ENCODE measurements at places on chromosomes 16 and 17.

- DNase-seq = no peak
These were observed 9.0 kb upstream of the VASN start for GRCh38 chr16:4362476-4363135.

GRCh38 chr17:74949455-74950115 lies 13.9 kb downstream of the OTOP3 start:
- DNase-seq = no peak

GRCh38 chr16:8887952-8888560 lies 5.9 kb downstream of the LITAFD start:
- no peak for DNase-seq

GRCh38 chr17:978103-979093 lies 1.2 kb downstream of the NXN start:
- DNase-seq = no peak

DNA sequence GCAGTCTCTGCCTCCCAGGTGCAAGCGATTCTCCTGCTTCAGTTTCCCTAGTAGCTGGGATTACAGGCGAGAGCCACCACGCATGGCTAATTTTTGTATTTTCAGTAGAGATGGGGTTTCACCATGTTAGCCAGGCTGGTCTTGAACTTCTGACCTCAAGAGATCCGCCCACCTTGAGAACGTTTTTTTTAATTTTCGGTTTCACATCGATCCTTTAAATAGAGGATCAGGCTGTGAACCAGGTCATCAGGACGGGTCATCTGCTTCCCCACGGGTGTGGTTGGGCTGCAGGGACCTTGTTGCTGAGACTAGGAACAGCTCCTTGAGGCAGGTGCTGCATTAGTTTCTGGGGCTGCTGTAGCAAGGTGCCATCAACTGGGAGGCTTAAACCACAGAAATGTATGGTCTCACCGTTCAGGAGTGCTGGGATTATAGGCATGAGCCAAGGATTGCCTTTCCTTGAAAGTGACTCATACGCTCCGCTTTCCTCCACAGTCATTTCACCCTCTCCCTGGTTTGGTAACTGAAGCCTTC lies 7.9 kb upstream of the NAGPA start:
- DNase-seq = no peak

GRCh38 chr17:3167574-3167973 lies 29.7 kb upstream of the OR1A2 start:
- DNase-seq = peak; percentile 78

DNA sequence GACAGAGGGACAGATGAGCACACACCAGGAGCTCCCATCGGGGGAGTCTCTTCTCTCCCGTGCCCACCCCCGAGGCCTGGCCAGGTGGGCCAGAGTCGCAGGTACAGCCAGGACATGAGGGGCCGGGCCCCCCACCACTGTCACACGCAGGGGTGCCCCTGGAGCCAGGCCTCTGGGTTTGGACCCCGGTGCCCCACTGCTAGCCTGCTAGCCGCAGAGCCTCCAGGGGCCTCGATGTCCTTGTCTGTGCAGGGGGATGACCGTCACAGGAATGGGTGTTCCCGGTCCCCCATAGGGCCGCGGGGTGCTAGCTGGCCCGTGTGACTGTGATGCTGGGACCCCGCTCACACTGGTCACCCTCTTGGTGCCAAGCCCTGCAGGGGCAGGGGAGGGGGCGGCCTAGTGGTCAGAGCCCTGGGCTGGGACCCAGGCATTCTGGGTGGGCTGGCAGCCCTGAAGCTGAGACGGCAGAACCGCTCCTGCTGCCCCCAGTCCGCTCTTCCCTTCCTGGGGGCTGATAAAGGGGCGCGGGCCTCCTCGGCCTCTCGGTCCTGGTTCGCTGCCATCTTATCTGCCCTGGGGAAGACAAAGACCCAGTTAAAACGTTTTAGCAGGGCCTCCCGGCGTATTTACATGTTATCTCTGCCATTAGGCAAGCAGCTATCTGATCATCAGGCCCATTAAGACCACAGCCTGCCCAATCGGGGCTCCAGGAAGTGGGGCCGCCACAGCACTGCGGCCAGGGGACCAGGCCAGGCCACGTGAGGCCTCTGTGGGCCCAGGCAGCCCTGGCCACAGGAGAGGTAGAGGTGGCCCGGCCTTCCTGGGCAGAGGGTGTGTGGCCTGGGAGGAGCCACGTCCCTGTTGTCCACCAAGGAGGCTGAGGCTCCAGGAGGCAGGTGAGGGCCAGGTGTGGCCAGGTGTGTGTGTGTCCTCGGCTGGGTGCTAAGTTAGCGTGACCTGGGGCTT lies 57.2 kb upstream of the ZC3H18 start:
- no peak for DNase-seq

DNA sequence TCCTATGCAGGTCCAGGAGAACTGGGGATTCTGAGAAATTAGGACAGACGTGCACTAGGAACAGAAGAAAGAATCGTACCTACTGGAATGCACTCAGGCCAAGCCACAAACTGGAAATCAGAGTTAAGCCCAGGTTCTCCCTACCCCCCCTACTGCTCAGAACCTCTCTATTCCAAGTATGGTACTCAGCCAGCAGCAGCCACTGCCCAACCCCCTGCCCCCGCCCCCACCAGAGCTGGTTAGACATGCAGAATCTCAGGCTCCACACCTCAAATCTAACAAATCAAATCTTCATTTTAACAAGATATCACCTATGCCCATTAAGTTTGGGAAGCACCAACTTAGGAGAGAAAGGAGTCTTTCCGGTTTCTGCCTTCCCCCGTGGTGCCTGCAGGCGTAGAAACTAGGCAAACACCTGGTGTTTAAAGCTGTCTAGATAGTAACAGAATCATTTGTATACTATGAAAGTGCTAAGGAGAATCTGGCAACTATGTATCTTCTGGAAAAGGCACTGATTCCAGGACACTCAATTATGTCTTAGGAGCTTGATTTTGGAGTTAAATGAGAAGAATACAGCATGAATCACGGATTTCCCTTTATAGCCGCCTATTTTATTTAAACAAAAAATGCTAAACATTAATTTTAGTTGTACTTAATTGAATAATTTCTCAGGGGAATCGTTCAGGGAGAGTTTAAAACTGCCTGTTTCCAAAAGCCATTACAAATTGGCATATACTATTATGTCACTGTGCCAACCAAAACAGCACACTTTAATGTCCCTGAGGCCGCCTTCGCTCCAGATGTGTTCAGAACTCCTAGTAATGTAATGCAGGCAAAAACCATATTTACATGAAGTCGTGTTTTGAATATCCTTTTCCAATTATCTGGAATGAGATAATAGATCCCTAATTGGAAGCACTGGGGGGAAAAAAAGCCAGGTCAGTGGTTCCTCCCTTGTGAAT lies 166.5 kb downstream of the STX8 start:
- no peak for DNase-seq

GRCh38 chr17:48276776-48277175 lies 153.2 kb downstream of the SKAP1 start:
- no peak for DNase-seq

- no peak for DNase-seq
These were observed 389 bp downstream of the DUS1L start for GRCh38 chr17:82065193-82065637.

DNA sequence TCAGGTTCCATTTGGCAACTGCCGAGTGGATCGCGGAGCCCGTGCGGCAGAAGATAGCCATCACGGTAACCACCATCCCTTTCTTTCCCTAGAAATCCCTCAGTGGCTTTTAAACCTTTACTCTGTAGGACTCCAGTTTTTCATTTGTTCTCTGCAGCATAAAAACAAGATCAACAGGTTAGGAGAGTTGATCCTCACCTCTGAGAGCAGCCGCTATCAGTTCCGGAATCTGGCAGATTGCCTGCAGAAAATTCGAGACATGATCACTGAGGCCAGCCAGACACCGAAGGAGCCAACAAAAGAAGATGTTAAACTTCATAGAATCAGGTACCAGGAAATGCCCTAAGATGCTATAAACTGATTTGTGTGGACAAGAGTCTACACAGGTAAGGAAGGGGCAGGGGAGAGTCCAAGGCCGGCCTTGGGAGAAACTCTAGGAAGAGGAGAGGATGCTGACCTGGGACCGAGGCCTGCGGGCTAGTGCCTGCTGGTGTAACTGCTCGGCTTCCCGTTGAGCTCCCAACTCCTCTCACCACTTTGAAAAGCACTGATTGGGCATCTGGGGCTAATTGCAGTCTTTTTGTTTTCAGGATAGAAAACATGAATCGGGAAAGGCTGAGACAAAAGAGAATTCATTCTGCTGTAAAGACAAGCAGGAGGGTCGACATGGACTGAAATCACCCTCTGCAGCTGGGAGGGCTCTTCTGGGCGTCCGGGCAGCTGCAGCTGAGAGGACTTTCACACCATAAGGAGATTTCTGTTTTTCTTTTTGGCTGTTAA lies 8.1 kb downstream of the MRPL58 start:
- DNase-seq = no peak

DNA sequence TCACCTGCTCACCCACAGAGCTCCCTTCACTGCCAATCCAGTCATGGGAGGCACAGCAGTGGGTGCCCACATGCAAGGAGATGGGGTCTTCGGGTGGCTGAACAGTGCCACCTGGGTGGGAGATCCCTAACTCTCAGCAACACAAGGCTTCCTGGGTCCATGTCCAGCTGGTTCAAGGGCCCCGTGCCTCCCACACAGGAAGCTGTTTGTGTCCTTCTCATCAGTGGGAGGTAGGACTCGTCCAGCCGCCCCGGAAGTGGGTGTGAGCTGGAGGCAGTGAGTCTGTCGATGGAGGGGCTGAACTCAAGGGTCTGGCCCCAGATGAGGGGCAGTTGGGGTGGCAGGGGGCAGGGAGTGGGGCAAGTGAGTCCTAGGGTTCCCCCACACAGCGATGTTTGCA lies 1.6 kb downstream of the FBXL16 start:
- no peak for DNase-seq

DNA sequence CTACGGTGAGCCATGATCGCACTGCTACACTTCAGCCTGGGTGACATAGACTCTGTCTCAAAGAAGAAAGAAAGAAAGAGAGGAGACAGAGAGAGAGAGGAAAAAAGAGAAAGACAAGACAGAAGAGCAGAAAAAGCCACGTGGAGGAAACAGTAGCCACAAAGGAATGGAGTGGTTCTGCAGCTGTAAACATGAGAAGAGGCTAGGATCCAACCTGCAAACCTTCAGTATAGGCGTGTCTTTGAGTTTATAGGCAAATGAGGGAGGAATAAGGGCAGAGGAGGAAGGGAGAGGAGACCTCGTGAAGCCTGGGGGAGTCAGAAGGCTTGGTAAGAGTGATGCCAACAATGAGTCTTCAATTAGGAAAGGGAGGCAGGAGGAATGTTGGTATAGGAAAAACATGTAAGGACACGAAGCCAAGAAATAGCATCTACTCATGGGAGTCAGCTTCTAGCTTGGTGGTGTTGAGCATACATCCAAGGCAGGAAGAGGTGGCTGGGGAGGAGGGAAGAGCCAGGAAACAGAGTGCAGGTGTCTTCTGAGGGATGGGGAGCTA lies 3.9 kb downstream of the MED9 start:
- DNase-seq = no peak

GRCh38 chr17:69326377-69327059 lies 415 bp downstream of the ABCA5 start:
- peak; percentile 3 for DNase-seq

- DNase-seq = no peak
These were observed 3.6 kb upstream of the SLC16A5 start for GRCh38 chr17:75084039-75084660.

DNA sequence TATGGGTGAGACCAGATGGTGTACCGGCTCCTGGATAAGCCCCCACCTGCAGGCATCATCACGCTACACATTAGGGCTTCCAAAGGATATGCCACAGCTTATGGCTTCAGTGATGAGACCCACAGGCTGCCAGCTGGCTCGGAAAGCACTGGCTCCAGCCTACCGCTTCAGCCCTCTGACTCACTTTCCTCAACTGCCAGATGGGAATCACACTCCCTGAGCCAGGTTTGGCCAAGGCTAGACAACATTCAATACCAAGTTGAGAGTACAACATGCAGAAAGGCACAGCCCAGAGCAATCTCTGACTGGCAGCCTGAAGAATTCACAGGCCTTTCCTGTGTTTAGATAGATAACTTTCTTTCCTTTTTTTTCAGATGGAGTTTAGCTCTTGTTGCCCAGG lies 10.3 kb downstream of the CENPV start:
- no peak for DNase-seq

DNA sequence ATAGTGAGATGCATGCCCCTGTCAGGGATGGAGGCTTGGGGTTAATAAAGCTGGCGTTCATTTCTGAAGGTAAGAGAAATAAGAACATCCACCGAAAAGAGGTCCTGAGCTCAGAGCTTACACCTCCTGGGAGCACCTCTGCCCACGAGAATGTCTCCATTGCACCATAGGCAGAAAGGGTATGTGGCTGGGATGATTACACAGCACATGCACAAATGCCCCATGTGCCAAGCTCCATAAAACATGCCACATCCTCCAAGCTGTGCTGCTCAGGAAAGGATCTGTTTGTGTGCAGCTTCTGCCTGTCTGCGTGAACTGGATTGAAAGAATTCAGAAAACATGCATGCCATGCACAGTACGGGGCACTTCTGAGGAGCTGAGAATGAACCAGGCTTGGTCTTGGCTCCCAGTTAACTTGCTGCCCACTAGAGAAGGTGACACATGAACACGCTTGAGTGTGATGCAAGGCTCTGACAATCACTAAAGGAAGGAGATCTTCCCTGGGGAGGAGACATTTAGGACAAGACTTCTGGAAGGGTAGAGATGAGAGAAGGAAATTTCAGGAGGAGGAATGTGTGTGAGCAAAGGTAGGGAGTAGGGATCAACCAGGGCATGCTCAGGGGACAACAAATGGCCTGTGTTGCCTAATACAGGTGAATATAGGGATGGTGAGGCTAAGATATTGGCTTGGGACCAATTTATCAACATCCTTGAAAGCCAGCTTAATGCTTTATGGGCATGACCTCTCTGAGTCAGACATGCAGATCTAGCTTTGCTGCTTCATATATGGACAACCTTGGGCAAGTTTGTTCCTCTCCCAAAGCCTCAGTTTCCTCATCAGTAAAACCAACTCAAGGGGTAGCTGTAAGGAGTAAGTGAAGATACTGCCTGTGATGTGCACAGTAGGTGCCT lies 32.0 kb upstream of the SMPD3 start:
- DNase-seq = no peak

GRCh38 chr17:28738680-28739384 lies 5.0 kb upstream of the TRAF4 start:
- DNase-seq = no peak

DNA sequence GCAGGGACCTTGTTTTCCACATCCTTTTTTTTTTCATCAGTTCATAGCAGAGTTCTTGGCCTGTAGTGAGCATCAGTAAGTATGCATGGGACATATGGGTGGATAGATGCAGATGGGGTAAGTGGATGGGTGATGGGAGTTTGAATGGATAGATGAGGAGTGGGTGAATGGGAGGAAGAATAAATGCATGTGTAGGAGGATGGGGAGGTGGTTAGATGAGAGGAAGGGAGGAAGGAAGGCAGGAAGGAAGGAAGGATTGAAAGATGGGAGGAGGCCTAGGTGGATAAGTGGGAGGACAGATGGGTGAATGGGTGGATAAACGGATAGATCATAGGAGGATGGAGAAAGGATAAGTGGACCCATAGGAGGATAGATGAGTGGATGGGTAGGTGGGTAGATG lies 3.9 kb upstream of the BEAN1 start:
- DNase-seq = no peak

- DNase-seq = peak; percentile 61
These were observed 16.7 kb upstream of the BAIAP2 start for GRCh38 chr17:81018044-81018802.
